ENCODE measurements at places on chromosomes 16 and 17. TPM values are rescaled to one million over a fixed set of nuclear protein-coding genes. Genes with fewer than 3 reads are reported as not detected.

ARSG gene
- total RNA-seq: 1.9 TPM

MYH2 gene
- total RNA-seq: not detected

NPIPB13 gene
- total RNA-seq: 3.4 TPM

ZPBP2 gene
- total RNA-seq: not detected

CACNG1 gene
- 0.07 TPM for total RNA-seq

ACSM3 gene
- total RNA-seq: 3.9 TPM

NOG gene
- total RNA-seq: 0.85 TPM

RASL10B gene
- 0.18 TPM for total RNA-seq

ITGAD gene
- not detected for total RNA-seq

KLHL10 gene
- not detected for total RNA-seq

MT4 gene
- not detected for total RNA-seq

KRT39 gene
- not detected for total RNA-seq

PSMC5 gene
- 222 TPM for total RNA-seq

TAT gene
- total RNA-seq: not detected

SLFN14 gene
- total RNA-seq: not detected

ACSM5 gene
- total RNA-seq: not detected

SHPK gene
- 11.0 TPM for total RNA-seq

KCNH4 gene
- total RNA-seq: 0.29 TPM

OTOA gene
- total RNA-seq: 0.09 TPM

KRTAP9-8 gene
- not detected for total RNA-seq

PIMREG gene
- 48.3 TPM for total RNA-seq

PRKCB gene
- 0.22 TPM for total RNA-seq

ATP2C2 gene
- 0.09 TPM for total RNA-seq

RAB11FIP4 gene
- 1.6 TPM for total RNA-seq

CES5A gene
- not detected for total RNA-seq

TMEM98 gene
- total RNA-seq: 44.3 TPM

HASPIN gene
- total RNA-seq: 15.6 TPM

CEP95 gene
- 29.9 TPM for total RNA-seq

DLX4 gene
- 1.4 TPM for total RNA-seq

ZNF597 gene
- total RNA-seq: 0.90 TPM

WSCD1 gene
- 3.6 TPM for total RNA-seq

BCL6B gene
- total RNA-seq: not detected

CLEC18C gene
- 0.13 TPM for total RNA-seq
